ENCODE measurements at places on chromosomes 2 and 18.

GRCh38 chr2:124542932-124543640, 518.0 kb downstream of the CNTNAP5 start:
- DNase-seq, result no peak

- no peak for DNase-seq
These were observed 152.3 kb upstream of the MMADHC start for GRCh38 chr2:149739883-149740265.

GRCh38 chr2:138276339-138276738, 225.2 kb upstream of the SPOPL start:
- no peak for DNase-seq

GRCh38 chr2:172811027-172811426, 75.4 kb downstream of the RAPGEF4 start:
- no peak for DNase-seq

GRCh38 chr2:37843556-37843955, 81.5 kb upstream of the RMDN2 start:
- no peak for DNase-seq

DNA sequence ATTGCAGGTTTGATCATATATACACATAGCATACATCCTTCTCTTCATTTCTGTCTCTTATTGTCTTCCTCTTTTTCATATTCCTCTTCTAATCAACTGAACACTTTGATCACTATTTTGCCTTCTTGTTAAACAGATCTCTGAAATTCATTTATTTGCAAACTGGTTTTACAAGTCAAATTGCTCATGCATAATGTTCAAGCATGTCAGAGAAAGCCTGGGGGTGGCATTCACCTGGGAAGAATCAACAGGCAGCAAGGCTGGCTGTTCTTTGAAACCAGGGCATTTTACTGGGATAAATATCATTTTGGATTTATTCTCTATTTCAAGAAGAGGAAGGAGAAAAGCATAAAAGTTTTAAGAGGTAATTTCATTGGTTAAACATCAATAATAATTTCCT, 66.9 kb upstream of the LRATD1 start:
- no peak for DNase-seq

DNA sequence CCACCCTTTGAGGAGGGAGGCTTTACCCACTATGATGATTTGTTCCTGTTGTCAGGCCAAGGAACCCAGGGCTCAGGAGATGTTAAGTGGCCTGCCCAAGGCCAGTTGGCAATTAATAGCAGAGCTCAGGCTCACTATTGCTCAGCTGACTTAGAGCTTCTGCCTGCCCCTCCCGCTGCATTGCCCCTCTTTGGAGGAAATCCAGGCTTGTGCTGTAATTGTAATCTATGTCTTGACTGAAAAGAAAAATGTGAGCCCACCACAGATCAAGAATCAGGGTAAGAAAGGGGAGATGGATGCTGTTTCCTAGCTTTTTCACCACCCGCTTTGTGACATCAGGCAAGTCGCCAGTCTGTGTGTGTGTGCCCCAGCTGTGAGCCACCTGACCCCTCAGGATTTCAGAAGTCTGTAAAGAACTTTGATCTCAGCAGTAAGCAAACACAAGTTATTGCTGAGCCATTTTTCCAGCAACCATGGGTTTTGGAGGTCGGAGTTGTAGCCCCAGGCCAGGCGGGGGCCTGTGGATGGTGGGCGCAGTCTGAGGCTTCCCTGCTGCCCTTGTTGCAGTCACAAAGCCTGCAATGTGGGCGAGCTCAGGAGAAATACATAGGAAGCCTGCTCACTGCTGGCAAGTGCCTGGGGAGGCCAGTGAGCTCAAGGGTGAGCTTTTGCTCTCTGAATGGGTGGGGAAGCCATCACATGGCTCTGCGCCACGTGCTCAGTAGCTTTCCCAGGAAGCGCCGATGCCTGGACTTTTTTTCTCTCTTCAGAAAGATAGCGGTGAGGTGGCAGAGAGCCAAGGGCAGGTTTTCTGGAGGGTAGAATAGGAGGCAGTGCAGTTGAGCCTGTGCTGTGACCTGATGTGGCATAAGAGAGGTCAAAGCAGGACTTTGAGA, 6.1 kb downstream of the CABLES1 start:
- no peak for DNase-seq

GRCh38 chr18:9401176-9401575, 66.6 kb downstream of the TWSG1 start:
- no peak for DNase-seq

DNA sequence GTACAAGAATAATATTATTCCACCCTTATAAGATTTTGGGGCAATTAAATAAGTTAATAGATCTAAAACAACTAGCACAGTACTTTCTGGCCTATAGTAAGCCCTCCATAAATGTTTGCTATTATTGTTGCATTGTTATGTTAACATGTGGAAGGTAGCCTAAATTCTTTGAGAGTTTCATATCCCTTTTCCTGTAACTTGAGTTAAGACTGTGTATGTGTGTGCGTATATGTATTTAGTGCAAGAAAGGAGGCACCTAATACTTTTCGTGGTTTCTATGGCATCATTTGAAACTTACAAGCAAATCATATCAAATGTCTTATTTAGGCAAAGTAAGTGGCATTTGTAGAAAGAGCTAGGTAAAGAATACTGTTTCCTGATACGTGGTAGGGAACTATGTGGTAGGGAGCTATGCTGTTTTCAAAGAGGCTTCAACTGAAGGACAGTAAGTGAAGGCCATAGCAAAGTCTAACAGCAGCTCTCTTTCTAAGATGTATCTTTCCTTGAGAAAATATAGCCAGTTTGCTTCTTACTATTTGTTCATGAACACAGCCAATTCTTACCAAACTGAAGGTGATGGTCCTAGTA, 36.8 kb upstream of the C2orf74 start:
- DNase-seq, result no peak

- no peak for DNase-seq
These were observed 44.7 kb upstream of the FLACC1 start for GRCh38 chr2:201401815-201402214.

- no peak for DNase-seq
These were observed 488.3 kb downstream of the CCDC85A start for GRCh38 chr2:56671973-56672569.

DNA sequence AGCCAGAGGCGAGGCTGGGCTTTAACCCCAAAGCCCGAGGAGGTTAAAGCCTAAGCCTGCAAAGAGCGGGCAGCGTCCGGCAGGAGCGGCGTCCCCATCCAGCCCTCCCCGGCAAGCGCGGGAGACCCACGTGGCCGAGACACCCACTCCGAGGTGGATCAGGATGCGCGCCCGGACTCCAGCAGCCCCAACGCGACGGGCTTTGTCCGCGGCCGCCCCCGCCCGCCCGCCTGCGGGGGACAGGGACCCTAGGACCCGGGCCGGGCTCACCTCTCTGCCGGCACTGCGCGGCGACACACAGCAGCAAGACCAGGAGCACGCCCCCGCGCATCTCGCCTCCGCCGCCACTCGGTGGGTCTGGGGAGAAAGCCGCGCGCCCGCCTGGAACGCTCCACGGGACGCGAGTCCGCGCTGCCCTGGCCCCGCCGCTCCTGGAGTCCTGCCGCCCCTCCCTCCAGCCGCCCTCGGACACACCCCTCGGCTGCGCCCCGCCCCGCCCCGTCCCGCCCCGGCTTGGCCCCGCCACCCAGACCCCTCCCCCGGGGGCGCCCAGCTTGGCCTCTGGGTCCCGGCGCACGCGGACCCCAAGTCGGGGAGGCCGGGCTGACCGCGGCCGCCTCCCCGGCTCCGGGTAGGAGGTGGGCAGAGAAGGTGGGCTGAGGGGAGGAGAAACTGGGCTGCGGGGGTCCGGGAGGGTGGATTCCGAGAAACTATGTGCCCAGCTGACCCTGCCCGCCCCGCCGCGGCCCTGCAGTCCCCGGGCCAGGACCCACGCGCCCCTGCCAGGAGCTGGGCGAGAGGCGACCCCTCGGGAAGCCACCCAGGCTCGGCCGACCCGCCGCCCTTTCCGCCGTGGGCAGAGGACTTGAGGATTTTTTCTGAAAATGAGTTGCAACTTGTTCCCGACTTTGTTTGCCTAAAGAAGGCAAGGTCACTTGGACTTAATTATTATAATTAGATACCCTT, at the start of gene LAMA1:
Gene LAMA1 (minus strand): TSS at position 408 of the 966 bp plus-strand sequence. CDS start 77 bp downstream, at position 331.
- DNase-seq, result no peak

DNA sequence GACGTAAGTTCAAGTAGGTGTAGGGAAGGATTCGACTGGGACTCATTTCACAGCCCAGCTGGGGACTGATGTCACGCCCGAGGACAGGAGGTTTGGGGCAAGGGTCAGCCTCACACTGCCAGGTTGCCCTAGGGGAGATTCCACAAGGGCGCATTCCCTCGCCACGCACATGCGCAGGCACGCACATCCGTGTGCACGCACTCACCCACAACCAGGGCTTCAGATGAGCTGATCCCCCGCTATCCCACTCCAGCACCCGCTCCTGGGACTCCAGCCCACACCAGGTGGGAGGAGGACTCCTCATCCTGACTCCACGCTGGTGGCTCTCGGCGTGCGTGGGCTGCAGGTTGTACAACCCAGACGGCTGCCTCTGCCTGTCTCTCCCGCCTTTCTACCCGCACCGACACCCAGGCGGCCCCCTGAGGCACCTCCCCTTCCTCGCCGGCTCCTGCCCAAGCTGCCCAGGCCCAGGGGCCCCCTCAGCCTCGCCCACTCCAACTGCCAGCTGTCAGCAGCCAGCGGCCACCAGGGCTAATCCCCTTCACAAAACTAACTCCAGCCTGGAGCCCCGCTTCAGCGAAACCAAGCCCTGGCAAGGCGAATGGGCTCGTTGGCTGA, 47.8 kb upstream of the FOSL2 start:
- DNase-seq, result no peak

DNA sequence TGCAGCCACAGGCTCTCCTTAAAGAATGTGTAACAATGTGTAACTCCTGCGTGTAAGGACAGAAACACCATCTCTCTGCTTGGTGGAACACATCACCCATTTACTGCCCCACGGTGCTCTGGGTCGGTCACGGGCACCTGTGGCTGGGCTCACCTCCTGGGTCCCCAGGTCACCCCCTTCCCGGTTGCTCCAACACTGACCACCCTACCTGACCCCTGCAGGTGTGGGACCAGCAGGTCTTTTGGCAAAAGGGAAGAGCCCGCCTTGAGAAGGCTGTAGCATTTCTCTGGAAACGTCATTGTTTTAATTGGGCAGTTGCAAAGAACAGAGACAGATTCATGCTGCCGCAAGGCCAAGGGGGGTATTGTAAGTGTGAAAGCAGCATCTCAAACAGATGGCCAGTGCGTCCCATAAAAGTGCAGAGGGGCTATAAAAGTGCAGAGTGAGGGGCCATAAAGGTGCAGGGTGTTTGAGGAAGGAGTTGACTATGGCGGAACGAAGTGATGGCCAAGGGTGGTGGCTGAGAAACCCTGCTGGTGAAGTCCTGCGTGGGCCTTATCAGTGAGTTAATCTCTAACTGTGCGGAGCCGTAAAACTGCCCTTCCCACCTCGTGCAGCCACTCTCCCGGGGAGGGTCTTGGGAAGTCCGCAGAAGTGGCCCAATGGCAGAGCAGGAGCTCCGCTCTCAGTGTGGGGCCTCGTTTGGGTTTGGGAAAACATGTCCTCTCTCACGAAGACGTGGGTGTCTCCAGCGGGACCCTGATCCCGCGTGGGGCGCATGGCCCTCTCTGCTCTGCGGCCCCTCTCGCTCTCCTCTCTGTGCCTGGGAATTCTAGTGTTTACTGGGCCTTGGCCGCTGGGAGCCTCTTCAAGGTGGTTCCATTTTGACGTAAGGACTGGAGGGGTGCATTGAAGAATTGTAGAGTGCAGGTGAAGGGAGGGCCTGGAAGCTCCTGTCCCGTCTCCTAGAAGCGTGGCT, 13.7 kb upstream of the NEU4 start:
- no peak for DNase-seq

DNA sequence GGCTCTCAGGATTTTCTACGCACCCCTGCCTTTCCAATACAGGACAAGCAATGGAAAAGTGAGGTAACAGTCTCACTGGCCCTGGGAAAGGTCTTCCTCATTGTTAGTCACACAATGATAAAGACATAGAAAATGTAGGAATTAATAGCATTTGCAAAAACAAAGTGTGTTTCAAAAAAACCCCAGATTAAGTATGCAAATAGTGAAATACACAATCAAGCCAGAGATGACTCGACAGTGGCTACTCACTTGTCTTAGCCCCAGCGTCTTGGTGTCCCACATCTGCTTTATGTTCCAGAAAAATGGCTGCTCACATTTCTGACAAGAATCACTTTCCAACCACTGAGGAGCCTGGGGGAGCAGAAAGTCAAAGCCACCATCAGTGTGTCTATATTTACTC, 47.0 kb upstream of the AP1S3 start:
- DNase-seq, result no peak

DNA sequence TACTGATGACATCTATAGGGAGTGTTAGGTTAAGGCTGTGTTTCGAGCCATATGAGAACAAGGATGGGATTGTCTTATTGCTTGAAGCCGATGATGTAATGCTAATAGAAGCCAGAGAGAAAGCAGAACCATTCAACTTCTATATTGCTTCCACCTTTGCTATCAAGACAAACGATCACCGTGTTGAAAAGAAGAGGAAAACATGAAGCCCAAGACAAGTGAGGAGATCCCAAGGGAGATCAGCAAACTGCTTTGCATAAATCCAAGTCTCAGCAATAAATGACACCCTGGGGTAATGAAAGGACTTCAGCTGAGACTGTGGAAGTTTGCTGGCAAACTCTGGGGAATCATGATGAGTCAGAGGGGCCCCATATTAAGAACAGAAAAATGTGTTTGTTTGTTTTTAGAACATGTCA, 206.2 kb downstream of the NCKAP5 start:
- no peak for DNase-seq

DNA sequence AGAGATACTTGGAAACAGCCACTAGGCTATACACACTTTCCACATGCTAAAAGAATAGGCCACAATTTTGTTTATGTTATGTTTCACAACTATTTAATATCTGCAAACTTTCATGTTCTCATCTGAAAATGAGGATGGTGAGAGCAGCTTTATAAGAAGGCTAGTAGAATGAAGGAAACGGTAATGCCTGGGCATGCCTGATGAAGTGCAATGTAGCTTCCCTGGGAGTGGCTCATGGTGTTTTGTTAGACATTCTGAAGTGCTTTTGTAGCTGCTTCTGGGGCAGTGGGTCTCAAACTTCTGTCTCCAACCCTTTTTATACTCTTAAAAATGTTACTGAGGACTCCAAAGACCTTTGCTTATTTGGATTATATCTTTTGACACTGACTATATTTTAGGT, 193.3 kb upstream of the VWC2L start:
- no peak for DNase-seq

GRCh38 chr18:26556573-26556972, 8.2 kb upstream of the KCTD1 start:
- DNase-seq, result no peak

DNA sequence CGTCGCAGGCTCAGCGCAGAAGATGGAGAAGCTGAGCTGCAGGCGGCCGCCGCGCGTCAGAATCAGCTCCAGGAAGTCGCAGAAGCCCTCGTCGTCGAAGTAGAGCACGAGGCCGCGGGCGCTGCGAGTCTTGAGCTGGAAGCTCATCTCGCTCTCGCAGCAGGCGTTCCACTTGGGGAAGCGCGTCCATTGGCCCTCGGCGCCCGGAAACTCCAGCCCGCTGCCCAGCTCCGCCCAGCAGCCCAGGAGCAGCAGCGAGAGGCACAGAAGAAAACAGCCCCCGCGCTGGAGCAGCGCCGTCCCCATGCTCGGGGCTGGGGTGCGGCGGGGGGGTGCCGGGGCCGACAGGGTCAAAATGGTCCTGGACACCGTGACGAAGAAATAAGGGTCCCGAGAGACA, 4.0 kb downstream of the NRXN1 start:
- no peak for DNase-seq
